ENCODE measurements at places on chromosomes 4 and X.

GRCh38 chrX:136121788-136122187 is 25.5 kb upstream of the FHL1 start:
- DNase-seq = no peak

DNA sequence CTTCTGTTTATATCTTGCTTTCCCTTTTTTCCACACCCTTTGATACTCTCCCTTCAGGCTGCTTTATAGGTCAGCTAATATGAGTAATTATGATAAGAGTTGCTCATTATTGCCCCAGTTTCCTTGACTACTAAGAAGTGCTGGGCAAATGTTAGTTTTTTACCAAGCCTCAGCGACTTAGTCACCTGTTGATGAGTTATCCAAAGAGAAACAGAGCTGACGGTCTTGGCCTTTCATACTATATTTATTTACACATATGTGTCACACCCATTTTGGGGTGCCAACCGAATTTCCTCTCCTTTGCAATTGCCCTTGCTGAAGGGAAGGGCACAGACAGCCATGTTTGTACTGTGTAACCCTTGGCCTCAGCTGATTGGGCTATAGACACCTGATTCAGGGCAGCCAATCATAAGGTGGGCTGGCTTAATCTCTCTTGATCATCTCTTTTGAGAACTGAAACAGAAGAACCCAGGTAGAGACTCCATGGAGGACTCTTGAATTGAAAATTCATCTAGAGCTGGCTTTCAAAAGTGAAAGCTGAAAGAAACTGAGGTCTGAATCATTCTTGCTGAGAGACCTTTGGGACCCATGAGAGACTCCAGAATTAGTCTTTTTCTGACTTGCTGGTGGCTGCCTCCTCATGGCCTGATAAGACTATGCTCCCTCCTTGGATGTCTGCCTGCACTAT is 111.7 kb upstream of the RPS6KA3 start:
- DNase-seq = no peak

- DNase-seq = no peak
Measured at GRCh38 chr4:151854731-151855130, 93.9 kb upstream of the GATB start.

- DNase-seq = no peak
Measured at GRCh38 chr4:119116021-119116420, 19.6 kb upstream of the MYOZ2 start.

DNA sequence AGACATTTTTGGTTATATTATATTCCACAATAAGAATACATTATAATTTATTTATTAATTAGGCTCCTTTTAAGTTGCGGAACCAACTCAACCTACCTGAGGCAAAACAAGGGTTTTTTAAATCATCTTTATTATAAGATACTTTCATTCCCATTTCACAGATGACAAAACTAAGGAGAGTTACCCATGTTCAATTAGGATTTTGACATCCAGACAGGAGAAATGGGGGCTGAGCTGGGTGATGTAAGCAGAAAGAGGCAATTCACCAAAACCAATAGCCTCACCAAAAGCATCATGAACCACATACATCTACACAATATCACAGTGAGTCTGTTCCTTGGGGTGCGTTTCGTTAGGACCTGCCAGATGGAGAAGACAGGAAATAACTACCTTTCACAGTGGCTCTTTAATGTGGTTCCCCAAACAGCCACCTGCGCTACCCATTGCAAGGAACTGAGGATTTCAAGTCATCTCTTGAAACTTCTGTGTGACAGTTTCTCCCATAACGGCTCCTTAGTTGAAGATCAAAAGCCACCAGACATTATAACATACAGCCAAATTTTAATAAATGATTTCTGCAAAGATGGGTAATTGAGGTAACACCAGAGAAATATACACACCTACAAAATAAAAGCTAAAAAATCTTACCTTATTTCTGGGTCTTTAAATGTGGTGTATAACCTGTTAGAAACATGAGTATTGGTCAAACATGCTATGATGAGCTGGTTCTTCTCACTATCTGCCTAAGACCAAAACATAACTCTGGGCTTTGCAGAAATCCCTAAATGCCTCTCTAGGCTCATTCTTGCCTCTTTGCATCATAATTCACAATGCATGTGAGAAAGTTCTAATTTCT is 190.6 kb upstream of the LEF1 start:
- DNase-seq = peak; percentile 45

DNA sequence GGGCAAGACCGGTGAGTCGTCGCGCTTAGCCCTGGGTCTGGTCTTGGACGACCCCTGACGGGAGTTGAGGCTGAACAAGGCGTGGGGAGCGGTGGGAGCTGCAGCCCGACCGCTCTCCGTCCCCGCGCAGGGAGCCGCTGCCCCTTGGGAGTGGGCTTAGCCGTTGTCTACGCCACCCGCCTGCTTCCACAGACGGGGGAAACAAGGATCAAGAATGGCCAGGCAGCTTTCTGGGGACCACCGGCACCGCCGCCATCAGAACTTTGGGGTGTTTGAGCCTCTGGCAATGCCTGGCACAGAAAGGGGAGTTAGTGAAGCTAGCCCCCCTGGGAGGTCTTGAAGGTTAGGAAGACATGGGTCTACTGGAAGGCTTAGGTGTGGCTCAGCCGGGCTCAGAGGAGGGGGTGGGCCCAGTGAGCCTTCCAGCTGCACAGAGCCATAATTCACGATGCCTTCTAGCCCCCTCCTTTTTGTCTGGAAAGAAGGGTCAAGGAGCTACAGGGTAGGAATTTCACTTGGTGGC is 583 bp downstream of the RASL11B start:
- DNase-seq = no peak

DNA sequence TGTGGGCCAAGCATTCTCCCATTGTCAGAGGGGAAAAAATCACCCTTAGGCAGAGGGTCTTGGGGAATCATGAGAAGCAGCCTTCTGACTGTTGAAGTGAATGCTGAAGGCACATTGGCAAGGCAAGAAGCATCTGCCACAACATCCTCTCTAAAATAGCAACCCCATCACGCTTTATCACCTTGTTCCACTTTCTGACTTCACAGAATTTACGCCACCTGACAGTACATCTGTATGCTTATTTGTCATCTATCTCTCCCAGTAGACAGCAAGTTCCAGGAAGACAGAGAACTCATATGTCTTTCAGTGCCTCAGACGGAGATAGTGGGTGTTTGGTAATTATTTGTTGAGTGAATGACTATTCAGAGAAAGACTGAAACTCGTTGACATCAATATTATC is 68.4 kb upstream of the SCML1 start:
- DNase-seq = no peak

DNA sequence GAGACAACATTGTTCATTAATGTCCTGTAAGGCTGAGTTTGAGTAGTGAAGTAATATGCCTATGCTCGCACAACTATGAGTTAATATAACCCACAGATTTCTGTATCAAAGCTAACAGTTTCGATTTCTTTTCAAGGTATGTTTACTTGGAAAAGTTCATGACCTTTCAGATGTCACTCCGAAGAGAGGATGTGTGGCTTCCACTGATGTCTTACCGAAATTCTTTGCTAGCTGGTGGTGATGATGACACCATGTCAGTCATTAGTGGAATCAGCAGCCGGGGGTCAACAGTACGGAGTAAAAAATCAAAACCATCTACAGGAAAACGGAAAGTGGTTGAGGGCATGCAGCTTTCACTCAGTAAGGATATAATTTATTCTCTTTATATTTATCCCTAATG is 124.9 kb downstream of the STAG2 start:
- no peak for DNase-seq

GRCh38 chr4:126086041-126086440 is 771.3 kb downstream of the FAT4 start:
- DNase-seq = no peak

DNA sequence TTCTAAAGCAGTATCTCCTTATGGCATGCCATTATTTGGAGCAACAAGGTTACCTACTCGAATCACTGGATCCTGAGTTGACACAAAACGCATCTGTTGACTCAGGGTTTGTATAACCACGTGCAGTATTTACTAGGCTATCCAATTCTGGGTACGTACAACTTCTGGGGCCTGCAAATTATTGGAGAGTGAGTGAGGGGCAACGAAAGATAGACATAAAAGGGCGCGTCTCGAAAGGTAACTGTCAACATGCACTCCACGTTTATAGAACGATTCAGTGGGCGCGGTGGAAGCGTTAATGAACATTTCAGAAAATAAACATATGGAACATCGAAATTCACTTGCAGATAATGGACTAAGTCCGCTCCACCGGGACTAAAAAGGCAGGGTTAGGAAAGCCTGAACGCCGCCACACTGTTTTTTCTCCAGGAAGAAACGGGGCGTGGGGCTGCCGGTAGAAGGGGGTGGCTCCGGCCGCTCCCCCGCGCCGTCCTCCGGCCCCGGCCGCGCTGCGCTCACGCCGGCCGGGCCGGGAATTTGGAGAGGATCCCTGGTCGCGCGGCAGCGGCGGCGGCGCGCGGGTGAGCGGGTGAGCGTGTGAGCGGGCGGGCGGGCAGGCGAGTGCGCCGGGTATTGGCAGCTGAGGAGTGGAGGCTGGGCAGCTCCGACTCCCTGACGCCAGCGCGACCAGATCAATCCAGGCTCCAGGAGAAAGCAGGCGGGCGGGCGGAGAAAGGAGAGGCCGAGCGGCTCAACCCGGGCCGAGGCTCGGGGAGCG is at the start of gene SMAD1:
Gene SMAD1, plus strand, starts transcription at position 690 of the 778 bp plus-strand sequence. CDS start 32,761 bp downstream, outside the sequence.
- DNase-seq = peak; percentile 36

GRCh38 chrX:64805683-64806082 is 170.6 kb downstream of the ZC4H2 start:
- DNase-seq = no peak

DNA sequence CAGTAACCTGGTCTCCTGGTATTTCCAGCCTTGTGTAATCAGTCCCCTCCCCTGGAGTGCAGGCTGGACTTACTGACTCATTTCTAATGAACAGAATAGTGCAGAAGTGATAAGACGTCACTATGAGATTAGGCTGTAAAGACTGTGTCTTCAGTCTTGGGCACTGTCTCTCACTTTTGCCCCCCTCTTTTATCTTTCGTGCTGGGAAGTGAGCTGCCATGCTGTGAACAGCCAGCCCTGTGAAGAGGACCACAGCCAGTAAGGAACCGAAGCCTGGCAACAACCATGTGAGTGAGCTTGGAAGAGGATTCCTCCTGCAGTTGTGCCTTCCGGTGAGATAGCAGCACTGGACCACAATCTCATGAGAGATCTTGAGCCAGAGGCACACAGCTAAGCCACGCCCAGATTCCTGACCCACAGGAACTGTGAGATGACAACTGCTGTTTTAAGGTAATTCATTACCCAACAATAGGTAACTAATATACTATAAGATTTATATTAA is 67.5 kb upstream of the GPR34 start:
- no peak for DNase-seq

DNA sequence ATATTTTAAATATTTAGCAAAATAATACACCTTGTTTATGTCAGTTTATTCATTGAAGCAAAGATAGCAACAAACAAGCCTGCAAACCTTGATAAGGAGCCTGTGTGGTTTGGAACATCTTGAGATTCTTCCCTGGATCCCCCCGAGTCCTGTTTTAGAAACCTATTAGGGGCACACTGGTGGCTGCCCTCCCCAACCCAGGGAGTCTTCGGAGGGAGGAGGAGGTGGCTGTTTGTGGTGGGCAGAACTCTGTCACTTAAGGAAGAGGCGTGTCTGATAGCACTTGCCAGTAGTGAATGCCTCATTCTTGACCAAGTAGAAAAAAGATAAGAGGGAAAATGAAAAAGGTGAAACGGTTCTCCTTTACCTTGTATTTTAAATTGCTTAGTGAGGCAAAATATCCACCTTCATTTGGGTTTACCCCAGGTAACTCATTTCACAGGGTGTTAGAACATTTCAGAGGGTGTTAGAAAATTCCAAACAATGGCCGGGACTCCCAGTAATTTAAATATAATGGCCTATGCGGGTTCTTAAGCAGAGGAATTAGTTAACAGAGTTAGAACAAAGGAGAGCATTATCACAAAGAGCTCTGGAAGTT is 10.4 kb downstream of the KIT start:
- DNase-seq = no peak

- no peak for DNase-seq
Measured at GRCh38 chrX:75115707-75116413, 40.2 kb downstream of the ABCB7 start.

- no peak for DNase-seq
Measured at GRCh38 chrX:136168929-136169735, 21.8 kb downstream of the FHL1 start.

Measured in CD4-positive, alpha-beta T cell treated with Interleukin-15 for 1 hour (primary cell).